ENCODE measurements at places on chromosomes 7 and 10.

GRCh38 chr7:40873248-40873647, 738.4 kb downstream of the SUGCT start:
- no peak for DNase-seq

- DNase-seq: no peak
These were observed 163.5 kb downstream of the SH3PXD2A start for GRCh38 chr10:103691723-103692435.

GRCh38 chr7:46751471-46751870, 830.4 kb upstream of the IGFBP3 start:
- no peak for DNase-seq

DNA sequence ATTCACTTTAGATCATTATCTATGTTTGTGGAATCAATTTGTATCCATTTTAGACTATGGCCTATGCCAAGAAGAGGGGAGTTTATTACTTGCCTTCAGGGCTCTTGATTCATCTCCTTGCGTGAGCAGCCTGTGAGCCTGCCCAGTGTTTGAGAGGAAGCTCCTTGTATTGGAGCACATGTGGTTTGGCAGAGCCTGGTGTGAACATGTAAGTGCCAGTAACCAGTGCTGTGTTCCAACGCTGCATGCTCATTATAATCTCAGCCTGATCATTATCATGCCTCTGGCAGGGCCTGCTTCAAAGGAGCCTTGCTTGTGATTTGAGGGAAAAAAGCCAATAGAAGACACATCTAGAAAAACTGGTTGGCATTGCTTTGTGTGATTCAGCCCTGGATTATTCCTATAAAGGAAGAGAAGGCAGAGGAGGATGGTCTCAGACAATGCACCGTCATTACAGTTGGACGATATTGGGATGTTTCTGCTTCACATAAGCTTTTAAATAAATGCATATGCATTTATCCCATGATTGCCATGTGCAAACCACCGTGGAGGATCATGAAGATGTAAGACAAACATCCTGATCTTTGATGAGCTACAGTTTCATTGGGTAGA, 203.4 kb upstream of the AHR start:
- no peak for DNase-seq

- no peak for DNase-seq
These were observed 19.4 kb upstream of the CDC14C start for GRCh38 chr7:48904975-48905374.

DNA sequence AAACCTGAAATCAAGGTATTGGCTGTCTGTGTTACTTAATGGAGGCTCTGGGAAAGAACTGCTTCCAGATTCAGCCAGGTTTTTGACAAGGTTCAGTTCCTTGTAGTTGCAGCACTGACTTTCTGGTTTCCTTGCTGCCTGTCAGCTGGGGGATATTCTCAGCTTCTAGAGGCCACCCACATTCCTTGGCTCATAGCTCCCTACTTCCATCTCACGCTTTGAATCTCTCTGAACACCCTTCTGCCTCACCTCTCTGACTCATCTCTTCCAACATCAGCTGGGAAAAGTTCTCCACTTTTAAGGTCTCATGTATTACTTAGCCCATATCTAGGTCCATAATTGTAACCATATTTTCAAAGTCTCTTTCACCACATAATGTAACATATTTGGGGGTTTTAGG, 22.9 kb upstream of the GPR22 start:
- DNase-seq: no peak

DNA sequence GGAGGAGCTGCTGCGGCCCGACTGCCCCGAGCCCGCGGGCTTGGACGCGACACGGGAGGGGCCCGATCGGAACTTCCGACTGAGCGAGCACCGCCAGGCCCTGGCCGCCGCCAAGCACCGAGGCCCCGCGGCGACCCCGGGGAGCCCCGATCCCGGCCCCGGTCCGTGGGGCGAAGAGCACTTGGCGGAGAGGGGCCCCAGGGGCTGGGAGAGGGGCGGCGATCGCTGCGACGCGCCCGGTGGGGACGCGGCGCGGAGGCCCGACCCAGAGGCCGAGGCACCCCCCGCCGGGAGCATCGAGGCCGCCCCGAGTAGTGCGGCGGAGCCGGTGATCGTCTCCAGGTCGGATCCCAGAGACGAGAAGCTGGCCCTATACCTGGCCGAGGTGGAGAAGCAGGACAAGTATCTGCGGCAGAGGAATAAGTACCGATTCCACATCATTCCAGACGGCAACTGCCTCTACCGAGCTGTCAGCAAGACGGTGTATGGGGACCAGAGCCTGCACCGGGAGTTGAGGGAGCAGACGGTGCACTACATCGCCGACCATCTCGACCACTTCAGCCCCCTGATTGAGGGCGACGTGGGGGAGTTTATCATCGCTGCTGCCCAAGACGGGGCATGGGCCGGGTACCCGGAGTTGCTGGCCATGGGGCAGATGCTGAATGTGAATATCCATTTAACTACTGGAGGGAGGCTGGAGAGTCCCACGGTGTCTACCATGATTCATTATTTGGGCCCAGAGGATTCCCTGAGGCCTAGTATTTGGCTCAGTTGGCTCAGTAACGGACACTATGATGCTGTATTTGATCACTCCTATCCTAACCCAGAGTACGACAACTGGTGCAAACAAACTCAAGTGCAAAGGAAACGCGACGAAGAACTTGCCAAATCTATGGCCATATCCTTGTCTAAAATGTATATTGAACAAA, 1.4 kb downstream of the OTUD1 start:
- DNase-seq: peak; percentile 28

- DNase-seq: no peak
These were observed 128.8 kb upstream of the SAMD8 start for GRCh38 chr10:74982634-74982982.

DNA sequence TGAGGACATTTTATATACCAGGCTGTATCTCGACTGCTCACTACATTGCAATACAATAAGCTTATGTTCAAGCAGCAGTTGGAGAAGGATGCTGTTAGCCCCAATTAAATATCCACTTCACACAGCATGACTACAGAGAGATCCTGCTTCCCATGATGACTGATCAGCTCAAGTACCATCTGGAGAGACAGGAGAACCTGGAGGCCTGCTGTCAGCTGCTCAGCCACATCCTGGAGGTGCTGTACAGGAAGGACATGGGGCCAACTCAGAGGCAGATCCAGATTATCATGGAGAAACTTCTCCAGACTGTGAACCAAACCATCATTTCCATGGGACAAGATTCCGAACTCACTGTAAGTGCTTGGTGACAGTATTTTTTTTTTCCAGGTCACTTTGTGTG, 22.5 kb downstream of the RNF133 start:
- DNase-seq: no peak

GRCh38 chr7:23472956-23473843, 2.9 kb upstream of the IGF2BP3 start:
- no peak for DNase-seq

DNA sequence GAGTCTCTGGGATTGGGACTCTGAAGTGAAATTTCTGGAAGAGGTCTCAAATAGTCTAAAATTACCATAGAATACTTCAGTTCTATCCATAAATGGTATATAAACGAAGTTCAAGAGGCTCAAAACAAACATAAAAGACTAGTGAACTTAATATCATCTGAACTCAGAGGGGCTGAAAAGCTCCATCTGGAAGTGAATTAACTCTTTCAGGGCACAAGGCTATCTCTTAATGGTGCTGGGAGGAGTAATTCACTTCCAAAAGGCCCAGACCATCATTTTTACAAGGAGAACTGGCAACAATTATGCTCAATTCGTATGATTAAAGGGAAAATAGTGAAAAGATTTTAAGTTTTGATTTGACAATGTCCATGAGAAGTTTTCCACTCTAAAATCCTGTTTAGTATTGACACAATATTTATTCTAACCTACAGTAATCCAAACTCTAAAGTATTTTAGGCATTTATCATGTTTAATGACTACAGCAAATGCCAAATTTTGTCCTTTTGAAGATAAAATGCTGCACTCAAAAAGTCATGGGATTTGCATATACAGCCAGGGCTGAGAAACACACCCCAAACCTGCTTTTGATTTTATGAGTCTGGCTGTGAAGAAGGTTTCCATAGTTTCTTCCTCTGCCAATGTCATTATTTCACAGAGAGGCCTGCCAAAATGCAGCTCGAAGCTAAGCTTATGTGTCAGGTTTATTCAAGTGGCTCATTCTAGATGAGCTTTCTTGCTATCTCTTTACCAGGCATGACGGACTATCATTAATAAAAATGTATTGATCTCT, 143.9 kb downstream of the HIBADH start:
- no peak for DNase-seq

- DNase-seq: no peak
These were observed 136.7 kb upstream of the TCERG1L start for GRCh38 chr10:131448171-131448570.

DNA sequence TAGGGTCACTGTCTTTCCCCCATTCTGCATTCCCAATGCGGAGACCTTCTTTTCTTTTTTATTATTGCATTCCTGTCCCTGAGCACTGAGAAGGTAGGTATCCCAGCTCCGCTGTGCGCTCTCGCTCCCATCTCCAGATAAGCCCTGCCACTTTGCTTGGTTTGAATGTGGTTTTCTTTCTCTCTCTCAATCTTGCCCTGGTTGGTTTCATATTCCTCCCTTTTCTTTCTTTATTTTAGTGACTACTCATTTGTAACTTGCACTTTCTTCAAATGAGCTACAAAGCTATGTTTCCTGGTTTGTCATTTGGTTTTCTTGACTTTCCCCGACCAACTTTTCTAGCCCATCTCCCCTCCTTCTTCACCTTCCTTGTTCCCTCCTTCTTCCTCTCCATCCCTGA, 29.0 kb upstream of the HSPB1 start:
- no peak for DNase-seq

GRCh38 chr7:146002431-146003078, 114.0 kb upstream of the CNTNAP2 start:
- DNase-seq: no peak

DNA sequence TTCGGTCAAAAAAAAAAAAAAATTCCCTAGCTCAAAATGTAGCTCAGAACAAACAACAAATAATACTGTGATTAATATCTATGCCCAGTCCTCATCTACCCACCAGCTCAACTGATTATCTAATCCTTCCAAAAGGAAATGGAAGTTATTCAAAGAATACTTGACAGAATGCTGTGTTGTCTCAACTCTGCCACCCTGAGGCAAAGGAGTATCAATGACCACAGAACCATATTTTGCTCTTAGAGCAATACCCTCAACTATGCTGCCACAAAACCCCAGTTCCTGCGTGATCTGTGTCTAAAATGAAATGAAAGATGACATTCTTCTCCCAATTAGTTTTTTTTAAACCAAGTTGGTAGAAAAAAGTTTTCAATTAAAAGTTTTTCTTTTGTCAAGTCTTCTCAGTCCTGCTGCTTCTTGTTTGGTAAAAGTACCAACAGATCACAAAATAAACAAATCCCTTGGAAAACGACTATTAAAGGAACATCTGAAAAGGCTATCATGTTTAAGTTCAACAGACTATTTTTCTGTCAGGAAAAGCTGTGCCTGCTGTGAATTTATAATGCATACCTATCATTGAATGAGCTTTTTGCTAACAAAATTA, 21.6 kb downstream of the RBM28 start:
- no peak for DNase-seq

GRCh38 chr10:20535897-20536881, 360.9 kb downstream of the NEBL start:
- DNase-seq: no peak

DNA sequence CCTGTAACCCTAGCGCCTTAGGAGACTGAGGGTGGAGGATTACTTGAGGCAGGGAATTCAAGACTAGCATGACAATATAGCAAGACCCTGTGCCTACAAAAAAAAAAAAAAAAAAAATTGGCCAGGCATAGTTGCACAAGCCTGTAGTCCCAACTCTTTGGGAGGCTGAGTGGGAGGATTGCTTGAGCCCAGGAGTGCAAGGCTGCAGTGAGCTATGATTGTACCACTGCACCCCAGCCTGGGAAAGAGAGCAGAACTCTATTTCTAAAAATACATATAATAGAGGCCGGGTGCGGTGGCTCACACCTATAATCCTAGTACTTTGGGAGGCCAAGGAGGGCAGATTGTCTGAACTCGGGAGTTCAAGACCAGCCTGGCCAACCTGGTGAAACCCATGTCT, 10.2 kb upstream of the SORBS1 start:
- no peak for DNase-seq

- DNase-seq: peak; percentile 85
These were observed 4.6 kb downstream of the BMI1 start for GRCh38 chr10:22325272-22326144.
